Large intestine (tissue), 12 donors: ENCODE measurements at places on chromosomes 1 and 21.

DNA sequence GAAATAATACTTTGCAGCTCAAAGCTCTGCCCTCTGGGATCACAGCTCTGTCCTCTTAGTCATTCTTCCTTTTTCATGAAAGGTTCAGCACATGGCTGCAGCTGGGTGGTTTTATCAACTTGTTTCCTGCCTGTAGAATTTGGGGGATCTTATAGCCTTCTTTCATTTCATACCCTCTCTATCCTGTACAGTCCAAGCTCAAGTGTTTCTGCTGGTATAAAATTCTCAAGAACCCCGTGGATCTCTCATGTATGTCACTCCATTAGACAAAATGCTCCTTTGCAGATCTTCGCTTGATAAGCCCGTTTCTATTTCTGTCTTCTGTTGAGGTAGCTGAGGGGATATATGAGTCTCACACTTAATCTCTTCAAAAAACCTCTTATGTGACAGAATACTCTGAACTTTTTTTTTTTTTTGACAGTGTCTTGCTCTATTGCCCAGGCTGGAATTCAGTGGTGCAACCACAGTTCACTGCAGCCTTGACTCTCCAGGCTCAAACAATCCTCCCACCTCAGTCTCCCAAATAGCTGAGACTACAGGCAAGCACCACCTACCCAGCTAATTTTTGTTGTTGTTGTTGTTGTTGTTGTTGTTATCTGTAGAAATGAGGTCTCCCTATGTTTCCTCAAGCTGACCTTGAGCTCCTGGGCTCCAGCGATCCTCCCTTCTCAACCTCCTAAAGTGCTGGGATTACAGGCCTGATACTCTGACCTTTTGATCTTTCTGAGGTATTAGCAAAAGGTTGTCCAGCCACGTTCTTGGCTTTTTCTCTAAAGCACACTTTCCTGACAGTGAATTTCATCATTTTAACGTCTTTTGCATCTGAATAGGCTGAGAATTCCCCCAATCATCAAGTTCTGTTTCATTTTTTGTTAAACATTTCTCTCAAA lies 24.6 kb upstream of the COL9A2 start:
- no peak for DNase-seq

- DNase-seq: no peak
Observed at GRCh38 chr1:232066521-232066920, 439.9 kb downstream of the DISC1 start.

GRCh38 chr1:99849413-99849743 lies 783 bp upstream of the AGL start:
- DNase-seq: no peak

DNA sequence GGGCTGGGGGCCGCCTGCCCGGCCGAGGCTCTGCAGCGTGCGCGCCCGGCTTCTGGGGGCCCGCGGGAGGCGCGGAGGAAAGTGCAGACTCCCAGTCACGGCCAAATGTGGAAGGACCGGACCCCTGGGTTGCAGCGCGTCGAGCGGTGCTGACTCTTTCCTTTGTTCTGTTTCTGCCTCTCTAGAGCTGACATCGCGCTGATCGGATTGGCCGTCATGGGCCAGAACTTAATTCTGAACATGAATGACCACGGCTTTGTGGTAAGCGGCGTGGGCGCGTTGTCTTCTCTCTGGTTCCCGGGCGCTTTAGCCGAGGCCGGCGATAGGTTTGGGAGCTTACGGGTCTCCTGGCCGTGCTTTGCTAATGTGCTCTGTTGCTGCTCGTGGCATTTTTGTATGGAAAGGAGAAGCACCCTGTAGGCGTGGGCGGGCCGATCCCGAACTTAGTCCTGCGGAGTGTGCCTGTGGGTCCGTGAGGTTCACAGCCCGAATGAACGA lies 629 bp downstream of the PGD start:
- DNase-seq: no peak

DNA sequence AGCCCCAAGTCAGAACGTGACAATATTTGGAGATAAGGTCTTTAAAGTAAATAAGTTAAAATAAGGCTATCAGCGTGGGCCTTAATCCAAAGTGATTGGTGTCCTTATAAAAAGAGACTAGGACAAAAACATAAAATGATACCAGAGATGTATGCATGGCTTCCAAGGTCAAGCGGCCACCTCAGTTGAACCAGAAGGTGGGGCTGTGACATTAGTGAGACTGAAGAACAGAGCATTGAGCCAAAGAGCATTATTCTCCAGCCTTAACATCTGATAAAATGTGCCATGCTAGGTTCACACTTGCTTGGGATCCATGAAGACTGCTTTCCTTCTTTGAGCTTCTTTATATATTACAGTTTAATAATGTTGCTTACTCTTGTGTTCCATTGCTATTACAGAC lies 554.6 kb downstream of the PLA2G4A start:
- no peak for DNase-seq

- DNase-seq: no peak
Observed at GRCh38 chr1:219810451-219810850, 117.9 kb downstream of the SLC30A10 start.

DNA sequence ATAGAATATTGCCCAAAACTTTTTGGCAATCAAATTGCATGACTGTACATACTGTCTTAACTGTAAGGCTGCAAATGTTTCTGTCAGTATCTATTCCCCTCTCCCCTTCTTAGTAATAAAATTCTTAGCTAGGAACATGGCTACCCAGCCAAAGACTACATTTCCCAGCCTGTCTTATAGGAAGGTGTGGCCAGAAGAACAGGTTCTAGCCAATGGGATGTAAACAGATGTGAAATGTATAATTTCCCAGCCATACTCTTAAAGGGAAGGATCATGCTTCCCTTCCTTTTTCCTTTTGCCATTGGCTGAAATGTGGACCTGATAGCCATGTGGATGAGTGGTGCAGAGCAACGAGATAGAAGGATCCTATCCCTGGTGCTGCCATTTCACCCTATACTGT lies 7.0 kb upstream of the HIVEP3 start:
- DNase-seq: no peak

DNA sequence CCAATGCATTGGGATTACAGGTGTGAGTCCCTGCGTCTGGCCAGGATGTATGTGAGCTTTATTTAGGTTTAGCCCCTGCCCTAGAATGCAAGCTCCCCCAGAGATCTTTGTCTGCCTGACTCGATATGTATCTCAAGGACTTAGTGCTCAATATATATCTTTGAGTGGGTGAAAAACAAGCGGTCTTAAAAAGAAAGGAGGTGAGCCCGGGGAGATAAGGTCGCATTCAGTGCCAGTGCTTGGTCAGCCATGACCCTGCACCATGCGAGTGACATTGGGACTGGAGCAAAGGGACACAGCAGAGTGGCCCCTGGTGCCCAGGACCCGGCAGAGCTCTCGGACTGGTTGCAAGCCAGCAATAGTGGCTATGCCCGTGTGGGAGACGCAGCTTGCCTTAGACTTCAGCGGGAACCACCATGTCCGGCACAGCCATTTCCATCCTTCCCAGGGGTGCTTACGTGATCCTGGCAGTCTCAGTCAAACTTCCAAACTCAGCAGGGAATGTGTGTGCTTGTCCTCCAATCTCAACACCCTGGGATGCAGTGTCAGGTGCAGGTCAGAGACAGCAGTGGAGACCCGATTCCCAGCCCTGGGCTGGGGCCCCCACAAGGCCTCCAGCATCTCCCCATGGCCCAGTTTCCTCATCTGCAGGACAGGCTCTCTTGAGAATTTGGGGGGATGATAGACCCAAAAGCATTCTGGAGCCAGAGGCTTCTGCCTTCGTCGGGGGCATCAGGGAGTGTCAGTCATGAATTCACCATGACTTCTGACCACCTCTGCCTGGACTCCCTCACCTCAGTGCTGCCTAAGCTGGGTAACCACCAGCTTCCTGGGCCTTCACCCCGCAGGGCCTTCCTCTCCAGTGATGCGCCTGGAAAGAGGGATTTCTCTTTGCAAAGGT lies 1.8 kb downstream of the MX2 start:
- DNase-seq: no peak

GRCh38 chr1:55472784-55473183 lies 257.6 kb upstream of the USP24 start:
- DNase-seq: no peak

DNA sequence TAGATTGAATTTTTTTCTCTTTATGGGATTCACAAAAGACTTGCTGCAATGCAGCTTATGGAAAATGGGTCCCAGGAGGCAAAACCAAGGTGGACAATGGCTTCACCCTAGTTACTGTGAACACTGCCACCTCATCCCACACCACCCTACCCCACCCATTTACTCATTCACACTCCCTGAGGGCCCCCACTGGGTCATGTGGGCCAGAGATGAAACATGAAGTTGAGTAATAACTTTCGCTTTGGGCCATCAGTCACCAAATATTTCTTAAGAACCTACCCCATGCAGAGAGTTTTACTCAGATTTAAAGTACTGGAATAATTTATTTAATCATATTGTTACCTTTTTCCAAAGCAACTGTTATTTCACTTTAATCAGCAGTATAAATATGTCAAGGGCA lies 191.8 kb downstream of the TPR start:
- DNase-seq: no peak

DNA sequence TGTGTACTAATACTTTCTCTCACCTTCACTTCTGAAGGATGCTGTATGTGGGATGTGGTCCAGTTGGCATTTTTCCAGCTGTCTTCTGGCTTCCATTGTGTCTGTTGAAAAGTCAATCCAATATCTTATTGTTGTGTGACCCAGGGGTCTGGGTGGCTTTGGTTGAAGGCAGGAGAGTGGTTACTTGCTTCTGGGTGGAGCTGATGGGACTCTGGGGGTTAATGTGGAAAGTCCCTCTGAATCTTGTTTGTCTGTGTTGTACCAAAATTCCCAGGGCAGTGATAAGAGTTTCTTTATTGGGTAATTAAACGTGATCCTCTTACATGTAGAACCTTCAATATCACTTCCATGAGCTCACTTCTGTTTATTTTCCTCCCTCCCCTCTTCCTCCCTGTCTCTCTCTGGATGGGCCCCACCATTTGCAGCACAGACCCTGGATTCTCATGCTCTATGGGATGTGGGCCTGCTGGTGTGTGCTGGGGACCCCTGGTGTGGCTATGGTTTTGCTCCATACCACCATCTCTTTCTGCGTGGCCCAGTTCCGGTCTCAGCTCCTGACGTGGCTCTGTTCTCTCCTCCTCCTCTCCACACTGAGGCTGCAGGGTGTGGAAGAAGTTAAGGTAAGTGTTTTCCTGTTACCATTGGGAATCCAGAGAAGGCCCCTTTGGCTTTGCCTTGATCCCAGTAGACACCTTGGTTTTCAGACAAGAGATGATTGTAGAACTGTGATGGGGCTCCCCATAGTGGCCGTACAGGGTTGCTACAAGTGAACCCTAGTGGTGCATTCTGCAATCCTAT lies 71.5 kb downstream of the HHAT start:
- DNase-seq: peak; percentile 15

- no peak for DNase-seq
Observed at GRCh38 chr1:42784547-42784945, 245 bp upstream of the TMEM269 start.

DNA sequence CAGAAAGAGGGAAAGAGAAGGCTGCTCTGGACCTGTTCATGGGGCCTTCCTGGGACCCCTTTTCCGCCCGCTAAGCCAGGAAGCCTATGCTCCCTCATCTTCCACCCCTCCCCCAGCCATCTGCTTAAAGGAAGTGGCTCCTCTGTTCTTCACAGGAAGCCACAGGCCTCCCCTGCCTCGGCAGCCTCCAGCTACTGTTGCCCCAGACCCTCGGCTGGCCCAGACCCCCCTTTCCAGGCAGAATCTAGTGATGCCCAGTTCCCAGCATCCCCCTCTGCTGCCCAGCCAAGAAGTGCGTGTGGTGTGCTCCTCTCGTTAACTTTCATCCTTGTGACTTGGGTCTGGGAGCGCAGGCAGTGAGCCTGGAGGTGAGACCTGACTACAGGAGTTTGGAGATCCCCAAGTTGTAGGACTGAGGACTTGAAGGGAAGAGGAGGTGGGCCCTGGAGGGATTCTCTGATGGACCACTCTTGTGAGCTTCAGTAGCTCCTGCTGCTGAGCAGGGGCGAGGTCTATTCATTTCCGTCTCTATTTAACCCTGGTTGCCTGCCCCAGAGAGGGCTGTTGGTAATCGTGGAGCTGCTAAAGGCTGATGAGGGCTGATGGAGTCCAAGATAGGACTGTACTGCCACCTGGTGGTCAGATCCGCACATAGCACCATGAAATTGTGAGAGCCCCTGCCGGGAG lies 9.1 kb downstream of the IFI6 start:
- peak; percentile 66 for DNase-seq

GRCh38 chr1:209629621-209630382 lies 22.4 kb downstream of the LAMB3 start:
- no peak for DNase-seq

- no peak for DNase-seq
Observed at GRCh38 chr1:4978660-4979390, 324.4 kb downstream of the AJAP1 start.

- DNase-seq: no peak
Observed at GRCh38 chr1:232468249-232468648, 161.7 kb downstream of the SIPA1L2 start.

GRCh38 chr1:184176058-184176457 lies 124.5 kb downstream of the TSEN15 start:
- no peak for DNase-seq

- no peak for DNase-seq
Observed at GRCh38 chr1:19577036-19577435, 67.1 kb upstream of the NBL1 start.

DNA sequence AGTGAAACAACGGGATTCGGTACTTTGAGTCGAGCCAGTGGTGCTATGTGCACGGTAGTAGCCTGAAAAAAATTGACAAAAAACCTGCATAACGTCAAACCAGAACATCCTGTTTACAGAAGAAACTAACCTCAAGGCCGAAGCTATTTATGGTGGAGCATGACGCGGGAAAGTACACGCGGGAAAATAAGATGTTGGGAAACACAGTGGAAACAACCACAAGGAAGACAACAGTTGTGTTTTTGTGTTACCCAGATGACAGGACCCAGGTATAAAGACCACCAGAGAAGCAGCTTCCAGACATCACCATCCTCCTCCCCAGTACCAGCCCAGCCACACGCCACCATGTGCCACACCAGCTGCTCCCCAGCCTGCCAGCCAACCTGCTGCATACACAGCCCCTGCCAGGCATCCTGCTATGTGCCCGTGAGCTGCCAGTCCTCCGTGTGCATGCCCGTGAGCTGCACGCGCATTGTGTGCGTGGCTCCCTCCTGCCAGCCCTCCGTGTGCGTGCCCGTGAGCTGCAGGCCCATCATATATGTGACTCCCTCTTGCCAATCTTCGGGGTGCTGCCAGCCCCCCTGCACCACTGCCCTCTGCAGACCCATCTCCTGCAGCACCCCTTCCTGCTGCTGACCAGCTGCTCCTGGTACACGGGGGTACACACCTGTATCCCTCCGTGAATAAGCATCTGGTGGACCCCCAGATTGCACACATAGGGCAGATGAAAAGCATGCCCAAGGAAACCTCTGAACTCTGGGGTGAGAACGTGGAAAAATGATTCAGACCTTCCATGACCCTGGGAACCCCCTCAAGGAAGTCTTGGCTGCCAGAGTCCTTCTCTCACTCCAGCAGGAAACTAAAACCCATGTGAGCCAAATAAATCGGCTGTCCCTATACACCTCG lies at the start of gene KRTAP12-3:
Gene KRTAP12-3 (plus strand): TSS at position 298 of the 906 bp plus-strand sequence. CDS start 48 bp downstream, at position 346.
- no peak for DNase-seq
